ENCODE measurements at places on chromosomes 3 and 15.

DNA sequence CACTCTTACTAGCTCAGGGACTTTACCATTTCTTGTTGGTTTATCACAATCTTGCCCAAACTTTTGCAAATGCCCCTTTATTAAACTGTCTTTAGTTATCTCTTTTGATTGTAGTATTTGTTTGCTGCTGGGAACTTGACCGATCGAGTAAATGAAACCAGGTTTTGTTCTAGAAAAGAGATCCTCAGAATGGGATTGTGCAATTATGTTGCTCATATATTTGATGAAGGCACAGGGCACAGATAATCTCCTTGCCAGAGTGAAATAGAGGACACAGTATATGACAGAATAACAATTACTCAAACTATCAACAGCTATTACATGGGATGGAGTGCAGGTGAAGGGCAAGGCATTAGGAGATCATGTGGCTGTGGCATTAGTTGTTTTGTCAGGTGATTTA, 216.6 kb upstream of the RASGRP1 start:
- DNase-seq: no peak

DNA sequence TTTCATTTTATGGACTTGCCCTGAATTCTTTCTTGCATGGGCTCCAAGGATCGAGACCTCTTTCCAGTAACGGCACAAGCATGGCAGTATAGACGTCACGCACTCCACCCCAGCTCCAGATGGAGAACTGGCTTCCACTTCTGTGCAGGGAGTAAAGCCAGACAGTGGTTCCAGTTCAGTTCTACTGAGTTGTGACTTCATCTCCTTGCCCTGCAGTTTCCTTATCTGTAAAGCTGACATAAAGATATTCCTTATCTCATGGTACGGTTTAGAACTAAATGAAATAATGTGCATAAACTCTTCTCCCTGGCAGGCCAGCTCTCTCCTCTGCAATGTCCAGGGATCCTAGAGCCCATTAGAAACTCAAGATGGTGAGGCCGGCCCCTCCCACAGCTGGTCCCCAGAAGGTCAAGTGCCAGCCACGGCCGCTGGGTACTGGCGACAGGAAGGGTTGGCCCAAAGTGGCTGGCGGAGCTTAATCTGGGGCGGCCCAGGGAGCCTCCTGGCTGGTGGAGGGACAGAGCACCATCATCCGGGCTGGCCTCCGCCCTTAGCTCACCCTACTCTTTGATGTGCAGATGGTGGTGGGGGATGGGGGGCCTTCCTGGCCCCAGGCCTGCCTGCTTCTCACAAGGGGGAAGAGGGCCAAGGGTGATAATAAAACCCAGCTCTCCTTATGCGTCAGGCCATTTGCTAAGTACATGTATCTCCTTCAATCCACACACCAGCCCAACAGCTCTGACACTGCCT, 7.2 kb downstream of the MESP2 start:
- no peak for DNase-seq

GRCh38 chr15:35126236-35126635, 41.1 kb upstream of the NANOGP8 start:
- no peak for DNase-seq

DNA sequence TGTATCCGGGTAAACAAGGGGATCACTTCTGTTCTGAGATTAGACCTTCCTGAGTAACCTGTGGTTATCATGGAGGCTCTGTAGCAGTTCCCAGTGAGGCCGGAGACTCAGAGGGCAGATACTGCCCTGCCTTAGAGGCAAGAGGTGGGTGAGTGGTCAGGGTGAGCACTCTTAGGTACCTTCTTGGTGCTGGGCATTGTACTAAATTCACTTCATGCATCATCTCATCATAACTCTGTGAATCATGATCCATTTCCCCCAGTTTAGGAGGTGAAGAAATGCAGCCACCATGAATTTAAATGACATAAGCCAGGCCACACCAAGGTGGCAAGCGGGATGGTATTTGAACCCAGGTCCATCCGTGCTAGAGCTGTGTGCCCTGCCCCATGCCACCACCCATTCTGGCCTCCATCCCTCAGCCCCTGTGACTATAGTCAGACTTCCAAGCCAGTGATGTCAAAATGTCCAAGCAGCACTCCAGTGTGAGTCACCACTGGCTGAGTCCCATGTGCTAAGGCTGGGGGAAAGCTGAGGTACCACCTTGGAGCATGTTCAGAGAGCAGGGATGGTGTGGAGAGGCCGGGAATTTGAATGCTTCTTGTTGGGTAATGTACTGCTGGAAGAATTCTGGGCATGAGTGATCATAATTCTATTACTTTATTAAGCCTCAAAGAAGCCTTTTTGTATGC, 88.8 kb downstream of the EPHB1 start:
- DNase-seq: no peak

DNA sequence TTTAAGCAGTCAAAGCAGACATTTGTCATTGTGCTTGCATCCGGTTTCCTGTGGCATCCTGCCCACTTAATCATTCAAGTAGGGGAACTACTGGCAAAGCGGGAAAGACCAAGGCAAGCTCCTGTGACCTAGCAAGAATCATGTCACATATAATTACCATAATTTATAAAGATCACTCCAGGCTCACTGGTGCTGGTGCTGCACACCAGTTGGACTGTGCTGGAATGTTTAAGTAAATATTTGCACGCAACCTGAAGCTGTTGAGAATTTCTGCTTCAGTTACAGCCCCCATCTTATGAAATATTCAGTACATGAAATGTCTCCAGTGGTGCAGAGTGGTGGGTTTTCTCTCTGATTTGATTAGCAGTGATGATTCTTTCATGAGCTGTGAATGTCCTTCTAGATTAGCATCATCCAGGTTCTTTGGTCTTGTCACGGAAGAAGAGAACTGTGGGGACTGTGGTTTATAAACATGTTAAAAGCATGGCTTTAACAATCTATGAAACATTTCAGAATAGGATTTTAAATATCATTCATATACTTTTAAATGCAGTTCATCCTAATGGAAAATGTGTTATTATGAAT, 621.3 kb upstream of the EPHA6 start:
- no peak for DNase-seq

GRCh38 chr3:156899951-156900350, 73.8 kb downstream of the LEKR1 start:
- DNase-seq: no peak

GRCh38 chr3:59839283-59839682, 789.5 kb upstream of the CFAP20DC start:
- no peak for DNase-seq

DNA sequence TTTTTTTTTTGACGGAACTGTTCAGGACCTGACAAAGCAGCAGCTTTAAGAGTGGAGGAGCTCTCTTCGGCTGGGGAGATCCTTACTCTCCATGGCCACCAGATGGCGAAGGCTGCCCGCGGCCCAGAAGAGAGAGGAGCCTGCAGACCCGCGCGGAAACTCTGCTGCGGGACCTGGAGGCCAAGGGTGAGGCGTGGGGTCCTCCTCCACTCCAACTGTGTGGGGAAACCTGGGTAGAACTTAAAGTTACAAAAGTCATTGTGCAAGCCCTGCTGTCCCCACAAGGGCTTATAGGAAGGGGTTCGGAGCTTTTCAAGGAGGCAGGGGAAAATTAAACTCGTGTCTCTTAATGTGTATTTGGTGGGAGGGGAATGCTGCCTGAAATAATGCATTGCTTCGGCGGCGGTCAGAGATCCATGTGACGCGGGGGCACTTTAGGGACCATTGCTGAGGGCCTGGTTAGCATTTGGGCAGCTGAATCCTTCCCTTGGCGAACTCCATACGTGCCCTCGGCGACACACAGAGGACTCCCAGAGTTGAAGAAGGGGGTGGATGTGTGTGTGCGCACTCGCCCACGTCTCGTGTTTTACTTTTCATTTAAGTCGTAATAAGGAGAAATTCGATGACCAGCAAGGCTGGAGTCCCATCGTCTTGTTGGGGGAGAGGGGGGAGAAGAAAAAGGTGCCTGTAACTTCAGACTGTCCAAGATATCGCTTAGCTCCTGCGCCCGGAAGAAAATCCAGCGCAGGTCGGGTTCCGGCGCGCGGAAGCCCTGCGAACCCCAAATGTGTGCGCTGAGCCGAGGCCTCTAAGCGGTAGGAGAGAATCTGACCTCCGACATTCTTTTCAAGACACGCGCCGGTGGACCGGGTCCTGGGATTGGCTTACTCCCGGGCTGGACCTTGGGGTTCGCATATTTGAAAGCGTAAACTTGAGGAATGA, 9.7 kb downstream of the EOMES start:
- peak; percentile 17 for DNase-seq

DNA sequence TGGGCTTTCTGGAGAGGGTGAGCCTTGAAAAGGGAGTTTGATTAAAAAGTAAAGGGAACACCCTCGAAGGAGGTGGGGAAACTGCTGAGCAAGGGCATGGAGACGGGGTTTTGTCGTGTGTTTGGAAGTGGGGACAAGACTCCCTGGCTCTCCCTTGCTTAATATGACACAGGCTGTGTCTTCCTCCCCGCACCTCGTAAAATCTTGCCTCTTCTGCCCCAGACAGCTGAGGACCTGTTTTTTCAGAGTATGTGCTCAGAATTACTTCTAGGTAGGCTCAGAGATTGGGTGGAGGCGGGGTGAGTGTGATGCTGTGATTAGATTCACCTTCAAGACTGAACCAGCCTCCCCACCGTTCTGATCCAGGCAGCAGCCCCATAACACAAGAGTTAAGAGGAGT, 244.4 kb upstream of the TLE3 start:
- no peak for DNase-seq

GRCh38 chr3:51384055-51384725, 901 bp upstream of the MANF start:
- DNase-seq: no peak

DNA sequence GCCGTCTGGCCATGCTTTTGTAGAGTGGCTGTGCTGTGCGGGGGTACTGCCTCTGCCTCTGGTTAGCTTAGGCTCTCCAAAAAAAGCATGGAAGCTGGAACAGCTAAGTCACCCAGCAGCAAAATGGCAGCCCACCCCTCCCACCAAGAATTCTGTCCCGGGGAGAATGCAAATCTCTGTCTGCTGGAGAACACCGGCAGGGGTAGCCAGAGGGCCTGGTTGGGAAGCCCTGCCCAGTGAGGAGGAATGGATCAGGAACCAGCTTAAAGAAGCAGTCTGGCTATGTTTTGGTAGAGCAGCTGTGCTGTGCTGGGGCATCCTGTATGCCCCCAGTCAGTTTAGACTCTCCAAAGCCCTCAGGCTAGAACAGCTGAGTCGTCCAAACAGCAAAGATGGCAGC, 56.2 kb upstream of the PTPRG start:
- DNase-seq: no peak

- DNase-seq: no peak
Measured at GRCh38 chr3:63523100-63523499, 129.4 kb upstream of the SNTN start.

GRCh38 chr3:123818921-123819429, 65.2 kb downstream of the MYLK start:
- no peak for DNase-seq
